ENCODE measurements at places on chromosomes 13 and 19.

GRCh38 chr13:80828759-80829158 lies 487.8 kb upstream of the SPRY2 start:
- DNase-seq: no peak

DNA sequence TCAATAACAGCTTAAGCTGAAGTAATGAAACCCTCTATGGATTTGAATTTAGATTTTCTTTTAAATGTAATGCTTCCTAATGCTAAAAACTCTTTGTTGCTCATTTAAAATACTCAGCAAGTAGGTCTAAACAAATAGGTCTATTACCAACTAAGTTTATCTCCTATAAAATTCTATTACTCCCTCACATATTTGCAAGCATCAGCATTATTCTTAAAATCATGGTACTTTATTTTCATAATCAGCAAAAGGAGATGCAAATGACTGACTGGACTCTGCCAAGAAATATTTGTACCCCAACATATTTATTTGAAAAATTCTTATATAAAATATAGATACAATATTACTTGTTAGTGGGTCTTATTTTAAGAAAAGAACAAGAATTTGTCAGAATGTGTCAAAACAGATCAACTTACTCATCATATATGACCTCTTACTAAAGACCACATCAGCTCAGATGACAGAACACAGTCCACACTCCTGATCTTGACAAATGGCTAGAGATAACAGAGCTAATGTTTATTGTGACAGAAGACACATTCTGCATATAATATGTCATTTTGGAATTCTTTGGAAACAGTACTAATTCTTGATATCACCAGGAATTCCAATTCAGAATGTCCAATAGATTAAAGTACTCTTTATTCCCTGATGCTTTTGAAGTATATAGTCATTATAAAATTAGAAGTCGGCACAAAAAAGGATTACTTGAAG lies 704.6 kb upstream of the PCDH9 start:
- no peak for DNase-seq

GRCh38 chr19:41998246-41999020 lies 4.4 kb upstream of the ATP1A3 start:
- DNase-seq: peak; percentile 45

GRCh38 chr13:91482427-91482826 lies 84.0 kb downstream of the GPC5 start:
- no peak for DNase-seq
